Colonic mucosa (tissue), 4 donors: ENCODE measurements at places on chromosomes 16 and 17. TPM values are rescaled to one million over a fixed set of nuclear protein-coding genes. Genes with fewer than 3 reads are reported as not detected.

GRCh38 chr17:8753976-8754440, 4.3 kb downstream of the SPDYE4 start:
- H3K36me3 ChIP-seq: no peaks in the 10 kb centered on the region
- no peak overlapping the region for H3K27ac ChIP-seq
- no peaks in the 10 kb centered on the region for H3K4me1 ChIP-seq
- no peak for DNase-seq

DNA sequence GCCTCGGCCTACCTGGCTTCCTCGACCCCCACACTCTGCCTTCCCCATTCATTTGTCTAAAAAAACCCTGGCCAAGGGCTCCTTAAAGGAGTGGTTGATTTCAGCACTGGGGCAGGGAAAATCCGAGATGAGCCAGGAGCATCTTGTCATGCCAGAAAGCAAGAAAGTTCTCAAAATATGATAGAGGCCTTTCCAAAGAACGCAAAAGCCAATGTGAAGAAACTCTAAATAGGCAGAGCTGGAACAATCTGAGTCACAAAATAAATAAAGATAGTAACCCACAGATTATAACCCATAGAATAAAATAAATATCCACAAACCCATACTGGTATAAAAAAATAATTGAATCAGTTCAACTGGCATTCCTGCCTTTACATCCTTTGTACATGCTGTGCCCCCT, 192.3 kb upstream of the SALL1 start:
- H3K27me3 ChIP-seq: no peaks in the 10 kb centered on the region
- H3K27ac ChIP-seq: no peak overlapping the region
- no peaks in the 10 kb centered on the region for H3K4me1 ChIP-seq
- DNase-seq: no peak

- H3K27ac ChIP-seq: no peak overlapping the region
- H3K4me3 ChIP-seq: no peak overlapping the region
- no peaks in the 10 kb centered on the region for H3K4me1 ChIP-seq
- H3K36me3 ChIP-seq: no peaks in the 10 kb centered on the region
- DNase-seq: no peak
- H3K27me3 ChIP-seq: no peaks in the 10 kb centered on the region
Measured at GRCh38 chr17:72726936-72727335, 365.6 kb downstream of the SLC39A11 start.

- H3K4me3 ChIP-seq: no peak overlapping the region
- DNase-seq: no peak
- H3K36me3 ChIP-seq: no peaks in the 10 kb centered on the region
- no peaks in the 10 kb centered on the region for H3K27me3 ChIP-seq
Measured at GRCh38 chr17:511833-512251, 159.2 kb upstream of the RPH3AL start.

DNA sequence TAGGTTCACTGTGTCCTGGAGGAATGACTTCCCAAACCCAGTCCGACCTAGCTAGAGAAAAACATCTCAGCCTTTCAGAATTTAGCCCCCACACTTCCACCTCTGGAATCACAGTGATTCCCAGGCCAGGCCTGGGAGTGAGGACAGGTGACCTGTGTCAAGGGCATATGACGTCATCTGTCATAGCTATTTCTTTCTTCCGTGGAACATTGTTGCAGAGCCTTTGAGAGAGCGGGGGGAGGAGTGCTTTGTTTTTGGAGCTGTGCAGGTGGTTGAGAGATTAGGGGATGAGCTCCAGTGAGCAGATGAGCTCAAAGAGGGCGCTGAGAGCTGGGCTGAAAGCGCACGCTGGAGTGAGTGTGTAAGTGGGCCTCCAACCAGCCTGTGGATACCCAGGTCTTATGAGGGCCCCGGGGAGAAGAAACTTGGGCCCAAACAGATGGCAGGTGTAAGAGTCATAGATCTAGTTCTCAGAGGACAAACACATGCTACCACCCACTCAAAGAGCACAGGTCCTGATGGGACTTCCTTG, 344.8 kb downstream of the SNX29 start:
- no peak for DNase-seq
- no peaks in the 10 kb centered on the region for H3K27me3 ChIP-seq
- H3K27ac ChIP-seq: no peak overlapping the region
- H3K36me3 ChIP-seq: no peaks in the 10 kb centered on the region

DNA sequence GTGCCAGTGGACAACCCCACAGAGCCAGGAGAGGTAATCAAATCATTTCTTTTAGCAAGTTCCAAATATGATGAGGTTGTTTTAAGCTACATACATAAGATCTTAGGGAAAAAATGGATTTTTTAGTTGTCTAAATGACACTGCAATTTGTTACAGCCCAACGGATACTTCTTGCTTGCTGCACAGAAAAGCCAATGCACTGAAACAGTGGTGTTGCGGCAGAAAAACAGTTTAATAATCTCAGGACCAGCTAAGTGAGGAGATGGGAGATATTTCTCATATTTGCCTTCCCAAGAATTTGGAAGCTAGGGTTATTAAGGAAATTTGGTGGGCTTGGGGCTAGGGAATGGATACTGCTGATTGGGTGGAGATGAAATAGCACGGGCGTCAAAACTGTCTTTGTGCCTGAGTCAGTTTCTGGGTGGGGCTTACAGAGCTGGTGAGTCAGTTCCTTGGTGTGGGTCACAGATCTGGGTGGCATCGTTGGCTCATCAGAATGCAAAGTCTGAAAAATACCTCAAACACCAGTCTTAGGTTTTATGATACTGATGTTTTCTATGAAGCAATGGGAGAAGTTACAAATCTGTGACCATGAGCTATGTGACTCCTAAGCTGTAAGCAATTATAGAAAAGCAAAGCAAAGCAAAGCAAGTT, 255.4 kb downstream of the IRX3 start:
- no peak for DNase-seq
- H3K27ac ChIP-seq: no peak overlapping the region
- H3K36me3 ChIP-seq: no peaks in the 10 kb centered on the region
- no peak overlapping the region for H3K4me3 ChIP-seq

GRCh38 chr16:85652431-85653221, 36.1 kb downstream of the GINS2 start:
- peaks cover 15% of the 10 kb centered on the region for H3K36me3 ChIP-seq
- no peaks in the 10 kb centered on the region for H3K27me3 ChIP-seq
- peaks cover 6% of the 10 kb centered on the region for H3K4me1 ChIP-seq

GRCh38 chr17:7177954-7178477, 1.2 kb downstream of the ASGR1 start:
- no peak overlapping the region for H3K27ac ChIP-seq
- H3K4me1 ChIP-seq: peaks cover 7% of the 10 kb centered on the region

DNA sequence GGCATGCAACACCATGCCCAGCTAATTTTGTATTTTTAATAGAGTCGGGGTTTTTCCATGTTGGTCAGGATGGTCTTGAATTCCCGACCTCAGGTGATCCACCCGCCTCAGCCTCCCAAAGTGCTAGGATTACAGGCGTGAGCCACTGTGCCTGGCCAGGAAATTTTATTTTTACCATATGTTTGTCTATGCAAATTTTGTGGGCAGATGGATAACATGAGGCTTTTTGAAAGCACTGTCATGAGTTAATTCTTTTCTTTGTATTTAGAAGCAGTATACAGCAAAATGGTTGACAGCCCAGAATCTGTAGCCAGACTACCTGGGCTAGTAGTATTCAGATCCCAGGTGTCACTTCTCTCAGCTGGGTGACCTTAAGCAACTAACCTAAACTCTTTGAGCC, 8.5 kb upstream of the KPNB1 start:
- no peaks in the 10 kb centered on the region for H3K27me3 ChIP-seq
- no peaks in the 10 kb centered on the region for H3K36me3 ChIP-seq
- no peak overlapping the region for H3K27ac ChIP-seq
- no peak overlapping the region for H3K4me3 ChIP-seq
- H3K4me1 ChIP-seq: no peaks in the 10 kb centered on the region
- DNase-seq: no peak

DNA sequence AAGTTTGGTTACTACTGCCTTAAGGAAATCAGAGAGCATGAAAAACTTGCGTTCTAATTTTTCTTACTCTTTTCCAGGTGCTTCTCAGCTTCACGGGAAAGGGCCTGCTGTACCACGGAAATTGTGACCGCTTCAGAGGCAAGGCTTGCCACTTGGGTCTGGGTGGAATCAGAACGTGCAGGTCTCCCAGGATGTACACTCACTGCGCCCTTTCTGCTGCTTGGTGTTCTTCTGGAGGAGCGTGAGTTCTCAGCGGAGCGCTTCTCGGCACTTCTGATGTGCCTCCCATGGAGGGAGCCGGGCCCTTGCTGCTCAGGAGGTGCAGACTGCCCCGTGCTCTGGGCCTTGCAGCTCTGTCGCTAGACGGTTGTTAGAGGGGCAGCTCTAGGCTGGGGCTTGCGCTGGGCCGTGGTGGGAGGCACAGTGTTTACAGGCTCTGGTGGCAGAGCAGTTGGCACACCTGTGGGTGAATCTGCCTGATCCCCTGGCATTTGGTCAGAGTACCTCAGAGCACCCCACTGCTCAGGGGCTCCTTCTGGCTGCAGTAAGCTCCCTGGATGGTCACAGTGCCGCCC, 32.8 kb downstream of the UBN1 start:
- H3K27ac ChIP-seq: no peak overlapping the region
- peaks cover 29% of the 10 kb centered on the region for H3K36me3 ChIP-seq
- no peaks in the 10 kb centered on the region for H3K27me3 ChIP-seq

DNA sequence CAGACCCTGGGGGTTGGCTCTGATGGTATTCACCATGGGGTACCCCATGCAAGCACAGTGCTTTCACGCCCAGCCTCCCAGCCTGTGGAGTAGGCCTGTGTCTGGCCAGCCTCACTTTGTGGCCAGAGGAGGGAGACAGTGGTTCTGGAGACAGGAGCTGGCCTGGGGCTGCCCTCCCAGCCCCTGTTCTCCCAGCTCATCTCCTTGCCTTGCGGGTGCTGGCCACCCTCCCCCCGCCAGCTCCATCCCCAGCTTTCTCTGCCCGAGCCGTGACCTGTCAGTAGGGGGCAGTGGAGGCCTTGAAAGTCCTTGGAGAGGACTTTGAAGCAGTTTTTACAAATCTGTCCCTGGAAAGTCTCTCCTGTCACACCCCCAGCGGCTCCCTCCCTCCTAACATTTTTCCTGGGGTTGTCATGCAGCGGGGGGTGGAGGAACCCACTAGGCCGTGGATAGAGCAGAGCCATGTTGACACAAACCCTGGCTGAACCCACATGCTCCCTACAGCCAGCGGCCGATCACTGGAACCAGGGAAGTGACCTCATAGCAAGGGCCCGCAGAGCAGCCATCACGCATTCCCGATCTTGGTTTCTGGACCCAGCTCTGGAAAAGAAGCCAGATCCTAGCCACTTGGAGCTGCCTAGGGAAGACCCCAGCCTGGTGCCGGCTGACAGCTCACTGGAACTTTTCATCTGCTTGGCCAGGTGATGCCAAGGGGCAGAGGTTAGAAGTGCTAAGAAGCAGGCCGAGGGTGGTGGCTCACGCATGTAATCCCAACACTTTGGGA, 289.4 kb downstream of the SEC14L1 start:
- no peaks in the 10 kb centered on the region for H3K27me3 ChIP-seq
- peak overlapping the region; percentile 56 for H3K27ac ChIP-seq
- no peak overlapping the region for H3K4me3 ChIP-seq
- no peaks in the 10 kb centered on the region for H3K36me3 ChIP-seq
- peak; percentile 91 for DNase-seq

GRCh38 chr16:20114356-20114755, 40.7 kb upstream of the GPR139 start:
- DNase-seq: no peak
- no peak overlapping the region for H3K4me3 ChIP-seq
- H3K4me1 ChIP-seq: no peaks in the 10 kb centered on the region

GRCh38 chr17:17028059-17028877, 14.0 kb upstream of the MPRIP start:
- no peak overlapping the region for H3K4me3 ChIP-seq
- H3K27ac ChIP-seq: peak overlapping the region; percentile 26
- H3K36me3 ChIP-seq: no peaks in the 10 kb centered on the region
- H3K4me1 ChIP-seq: peaks cover 20% of the 10 kb centered on the region

DNA sequence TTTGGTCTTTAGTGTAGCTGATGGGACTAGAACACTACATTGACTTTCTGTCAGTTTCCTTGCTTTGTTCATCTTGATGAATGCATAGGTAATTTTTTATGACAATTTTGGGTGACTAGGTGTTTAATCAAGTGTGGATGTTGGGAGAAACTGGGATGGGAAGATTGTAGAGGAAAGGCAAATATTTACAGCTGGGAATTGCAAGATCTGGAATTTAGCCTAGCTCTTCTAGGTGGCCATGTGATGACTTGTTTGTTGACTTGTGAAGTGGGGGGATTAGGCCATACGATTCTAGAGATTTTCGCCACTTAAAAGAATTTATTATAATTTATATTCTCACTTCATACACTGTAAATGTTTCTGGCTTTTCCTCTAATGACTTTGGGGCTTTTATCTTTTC, 480.3 kb upstream of the GOT2 start:
- no peaks in the 10 kb centered on the region for H3K4me1 ChIP-seq
- H3K36me3 ChIP-seq: no peaks in the 10 kb centered on the region
- DNase-seq: no peak
- H3K4me3 ChIP-seq: no peak overlapping the region
- H3K27ac ChIP-seq: no peak overlapping the region
- H3K27me3 ChIP-seq: no peaks in the 10 kb centered on the region

GRCh38 chr17:59963738-59964481, 630 bp downstream of the RNFT1 start:
- H3K36me3 ChIP-seq: no peaks in the 10 kb centered on the region
- peak; percentile 50 for DNase-seq
- H3K27me3 ChIP-seq: no peaks in the 10 kb centered on the region
- peak overlapping the region; percentile 95 for H3K27ac ChIP-seq
- H3K4me1 ChIP-seq: no peaks in the 10 kb centered on the region

DNA sequence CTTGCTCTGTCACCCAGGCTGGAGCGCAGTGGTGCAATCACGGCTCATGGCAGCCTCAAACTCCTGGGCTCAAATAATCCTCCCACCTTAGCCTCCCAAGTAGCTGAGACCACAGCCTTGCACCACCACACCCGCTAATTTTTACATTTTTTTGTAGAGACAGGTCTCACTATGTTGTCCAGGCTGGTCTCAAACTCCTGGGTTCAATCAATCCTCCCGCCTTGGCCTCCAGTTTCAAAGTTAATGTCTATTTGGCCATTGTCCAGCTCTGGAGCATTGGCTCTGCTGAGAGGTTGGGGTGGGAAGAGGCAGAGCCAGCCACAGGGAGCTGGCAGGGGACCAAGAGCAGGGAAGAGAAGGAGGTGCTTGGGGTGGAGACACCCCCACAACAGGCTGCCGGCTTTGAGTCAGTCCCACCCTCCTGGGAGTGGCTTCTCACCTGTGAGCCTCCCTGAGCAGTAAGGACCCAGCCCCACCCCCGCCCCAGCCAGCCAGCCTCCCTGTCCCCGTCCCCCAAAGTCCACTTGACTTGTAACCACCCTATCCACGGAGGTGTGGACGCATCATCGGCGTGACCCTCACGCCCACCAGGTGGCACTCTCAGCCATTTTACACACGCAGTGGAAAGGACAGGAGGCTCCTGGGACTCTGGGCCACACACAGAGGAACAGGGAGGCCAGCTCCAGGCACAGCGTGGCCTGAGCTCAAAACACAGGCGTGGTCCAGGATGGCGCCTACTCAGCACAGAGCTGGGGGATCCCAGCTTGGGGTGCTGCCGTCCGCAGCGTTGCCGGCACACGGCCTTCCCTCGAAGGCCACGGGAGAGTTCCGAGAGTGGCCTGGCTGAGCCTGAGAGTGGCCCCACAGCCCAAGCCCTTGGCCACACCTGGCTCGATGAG, 22.8 kb upstream of the PVALEF start:
- peak; percentile 80 for DNase-seq
- H3K27me3 ChIP-seq: no peaks in the 10 kb centered on the region
- H3K4me3 ChIP-seq: no peak overlapping the region
- no peaks in the 10 kb centered on the region for H3K4me1 ChIP-seq

ARL5C gene
- total RNA-seq: not detected

MPO gene
- total RNA-seq: not detected

TMEM208 gene
- 69.0 TPM for total RNA-seq

SCNN1B gene
- 94.7 TPM for total RNA-seq

CA4 gene
- total RNA-seq: 397 TPM

CMTM4 gene
- total RNA-seq: 150 TPM

CRYM gene
- total RNA-seq: 14.0 TPM

PRAC2 gene
- 19.4 TPM for total RNA-seq

FOXN1 gene
- 0.32 TPM for total RNA-seq

KRT27 gene
- not detected for total RNA-seq

BAHCC1 gene
- 12.5 TPM for total RNA-seq
